CD14-positive monocyte (primary cell): ENCODE measurements at places on chromosomes 7 and 10. TPM values are rescaled to one million over a fixed set of nuclear protein-coding genes. Genes with fewer than 3 reads are reported as not detected.

Gene DNAAF5
- polyA plus RNA-seq, result 9.6 and 15.1 TPM in 2 replicates

Gene MYL10
- polyA plus RNA-seq, result not detected

Gene UPK3B
- polyA plus RNA-seq, result not detected

Gene C1GALT1
- 47.7 TPM for polyA plus RNA-seq

Gene FGFBP3
- 0.45 and 0.47 TPM in 2 replicates for polyA plus RNA-seq

Gene LEP
- polyA plus RNA-seq, result 0.12 TPM

Gene ASB15
- not detected for polyA plus RNA-seq

Gene ZNF248
- polyA plus RNA-seq, result 0.44 TPM

Gene ANKRD30A
- polyA plus RNA-seq, result not detected in 2 replicates

Gene TRIP6
- polyA plus RNA-seq, result 5.9 TPM

Gene POR
- 90.5 TPM for polyA plus RNA-seq

Gene LLCFC1
- polyA plus RNA-seq, result not detected

Gene TEX36
- not detected for polyA plus RNA-seq

Gene NFKB2
- polyA plus RNA-seq, result 15.0 TPM

Gene PLEKHS1
- 0.08 TPM in 1 of 2 replicates, not detected in the other for polyA plus RNA-seq

Gene LAMB1
- polyA plus RNA-seq, result not detected in 2 replicates

Gene GPR146
- polyA plus RNA-seq, result 0.60 and 0.92 TPM in 2 replicates

Gene ARHGAP19
- 3.3 and 10.2 TPM in 2 replicates for polyA plus RNA-seq

Gene ASB13
- 44.1 TPM for polyA plus RNA-seq

Gene ZNF775
- polyA plus RNA-seq, result 1.3 TPM

Gene ZNF438
- polyA plus RNA-seq, result 5.4 TPM

Gene MLXIPL
- polyA plus RNA-seq, result not detected

Gene C7orf57
- polyA plus RNA-seq, result 0.05 TPM in 1 of 2 replicates, not detected in the other

Gene GIMAP7
- polyA plus RNA-seq, result 115 TPM

Gene SPAG6
- 0.11 TPM for polyA plus RNA-seq

Gene LRRC17
- polyA plus RNA-seq, result not detected

Gene COBL
- polyA plus RNA-seq, result not detected in 2 replicates

Gene AZGP1
- not detected in 2 replicates for polyA plus RNA-seq

Gene SPDYE8
- not detected for polyA plus RNA-seq

Gene MMP21
- polyA plus RNA-seq, result not detected

Gene CYP3A5
- polyA plus RNA-seq, result 0.05 TPM

Gene DPP6
- polyA plus RNA-seq, result not detected in 2 replicates

Gene FGFR2
- not detected for polyA plus RNA-seq

Gene ANKRD2
- polyA plus RNA-seq, result not detected in 2 replicates

Gene ADCYAP1R1
- polyA plus RNA-seq, result not detected
